Tibial nerve (tissue), 4 donors: ENCODE measurements at places on chromosomes 2 and 18. TPM values are rescaled to one million over a fixed set of nuclear protein-coding genes. Genes with fewer than 3 reads are reported as not detected.

SFXN5 gene
- total RNA-seq, result 58.1 TPM

CRACDL gene
- 16.2 TPM for total RNA-seq

DYNAP gene
- total RNA-seq, result not detected

ANKRD23 gene
- 13.8 TPM for total RNA-seq

LYPD6B gene
- total RNA-seq, result not detected

RNF125 gene
- 6.9 TPM for total RNA-seq

MEP1B gene
- total RNA-seq, result not detected

DNER gene
- 1.5 TPM for total RNA-seq

CABYR gene
- total RNA-seq, result 1.5 TPM
